NCI-H1436 treated with DMSO at 0.1 percent for 48 hours (cell line): ENCODE measurements at places on chromosomes 2 and 18.

DNA sequence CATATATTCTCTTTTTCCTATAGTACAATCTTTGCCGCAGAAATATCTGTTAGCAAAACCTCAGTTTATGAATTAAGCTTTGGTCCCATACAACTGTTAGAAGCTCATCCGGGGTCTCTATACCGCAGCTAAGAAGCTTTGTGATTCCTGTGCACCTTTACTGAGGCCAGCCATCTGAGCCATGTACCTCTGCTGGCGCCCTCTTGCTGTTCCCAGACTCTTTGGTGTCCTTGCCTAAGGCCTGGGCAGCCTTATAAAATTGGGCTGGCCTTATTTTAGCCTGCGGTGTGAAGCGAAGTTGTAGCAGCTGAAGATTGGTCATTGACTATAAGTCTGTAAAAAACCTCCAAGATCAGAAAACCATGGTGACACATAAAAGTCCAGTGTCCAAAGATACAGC lies 1135.1 kb upstream of the CHAC2 start:
- no peak for DNase-seq

- peak; percentile 17 for DNase-seq
Observed at GRCh38 chr2:38875576-38876367, at the start of the genes DHX57 and MORN2. TSS of gene DHX57 (minus strand) at chr2:38875934. CDS start at chr2:38868405, 7,529 bp downstream. TSS of gene MORN2 (plus strand) at chr2:38875976.

DNA sequence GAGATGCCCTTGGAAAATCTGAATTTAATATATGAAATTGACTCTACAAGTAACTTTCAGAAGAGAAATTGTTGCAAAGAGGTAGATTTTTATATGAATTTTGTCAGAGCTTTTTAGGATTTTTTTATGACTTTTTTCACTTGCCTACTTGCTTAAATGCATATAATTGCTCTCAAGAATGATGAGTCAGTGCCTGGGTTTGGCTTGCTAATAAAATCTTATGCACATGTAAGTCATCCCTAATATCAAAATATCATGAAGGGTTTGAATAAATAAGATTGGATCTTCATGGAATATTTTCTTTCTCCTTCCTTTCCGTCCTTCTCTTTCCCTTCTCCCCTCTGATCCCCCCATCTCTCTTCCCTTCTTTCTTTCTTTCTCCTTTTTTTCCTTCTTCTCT lies 354.1 kb downstream of the TXNL1 start:
- no peak for DNase-seq

- DNase-seq, result no peak
Observed at GRCh38 chr2:64828261-64828660, 160.9 kb upstream of the SLC1A4 start.

GRCh38 chr2:173239644-173240043 lies 115.0 kb upstream of the CDCA7 start:
- no peak for DNase-seq

GRCh38 chr18:64202210-64202836 lies 53.4 kb upstream of the LINC00305 start:
- no peak for DNase-seq

GRCh38 chr2:196291873-196292800 lies 120.8 kb upstream of the STK17B start:
- no peak for DNase-seq

DNA sequence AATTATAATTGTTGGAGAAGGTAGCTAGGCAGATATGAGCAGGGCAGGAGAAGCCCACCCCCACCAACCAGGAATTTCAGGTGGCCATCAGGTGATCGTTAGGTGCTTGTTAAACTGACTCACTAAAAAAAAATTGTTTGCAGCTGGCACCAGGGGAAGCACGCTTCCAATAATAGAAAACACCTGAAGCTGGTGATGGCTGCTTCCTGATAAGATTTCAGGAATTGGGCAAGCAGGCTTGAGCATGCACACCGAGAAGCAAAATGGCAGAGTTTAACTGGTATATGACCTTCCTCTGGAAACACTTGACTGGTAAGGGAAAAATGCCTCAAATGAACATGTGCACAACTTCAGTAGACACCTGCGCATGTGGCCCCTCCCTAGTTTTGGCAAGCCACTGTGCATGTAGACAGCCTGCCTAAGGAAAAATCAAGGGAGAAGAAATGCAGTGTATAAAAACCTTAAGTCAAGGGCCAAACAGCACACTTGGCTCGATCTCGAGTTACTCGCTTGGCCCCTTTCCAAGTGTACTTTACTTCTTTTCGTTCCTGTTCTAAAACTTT lies 292.8 kb downstream of the CCDC85A start:
- no peak for DNase-seq

GRCh38 chr18:73636355-73636754 lies 511.3 kb downstream of the FBXO15 start:
- DNase-seq, result no peak

GRCh38 chr2:67243919-67244318 lies 153.2 kb upstream of the ETAA1 start:
- DNase-seq, result no peak

DNA sequence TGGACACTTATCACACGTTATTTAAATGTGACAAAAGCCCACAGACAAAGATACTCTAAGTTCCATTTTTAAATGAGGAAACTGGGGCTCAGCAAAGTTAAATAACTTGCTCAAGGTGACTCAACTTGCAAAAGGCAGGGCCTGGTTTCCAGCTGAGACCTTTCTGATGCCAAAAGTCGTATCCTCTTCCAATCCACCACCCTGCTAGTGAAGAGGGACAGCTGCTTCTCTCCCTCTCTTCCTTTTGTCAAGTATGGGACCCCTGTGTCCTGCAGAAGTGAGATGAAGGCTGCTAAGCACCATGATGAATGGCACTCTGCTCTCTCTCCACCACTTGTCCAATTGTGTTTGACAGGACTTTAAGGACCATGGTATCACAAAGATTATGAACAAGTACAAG lies 140.9 kb downstream of the DYM start:
- no peak for DNase-seq

DNA sequence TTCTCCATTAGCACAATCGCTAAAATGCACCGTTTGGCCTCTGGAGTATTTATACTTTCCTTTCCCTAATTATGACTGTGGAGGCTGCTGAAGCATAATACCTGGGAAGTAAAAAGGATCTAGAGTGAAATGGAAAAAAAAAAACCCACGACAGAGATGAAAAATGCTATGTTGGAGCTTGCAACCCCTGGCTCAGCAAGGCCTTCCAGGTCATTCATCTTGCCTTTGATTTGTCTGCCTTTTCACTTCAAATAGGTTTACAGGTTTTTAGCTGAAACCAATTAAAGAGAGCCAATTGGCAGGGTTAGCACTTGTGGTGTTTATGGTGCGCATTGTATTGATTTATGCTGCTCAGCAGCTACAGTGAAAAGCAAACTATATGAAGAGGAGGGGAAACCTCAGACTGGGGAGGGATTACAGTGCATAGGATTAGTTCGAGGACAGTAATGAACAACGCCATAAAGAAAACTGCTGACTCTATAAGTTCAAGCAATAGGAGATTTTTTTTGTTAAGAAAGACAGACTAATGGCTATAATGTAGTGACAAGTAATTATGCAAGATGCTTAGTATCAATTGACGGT lies 347.9 kb downstream of the MEIS1 start:
- peak; percentile 52 for DNase-seq

- DNase-seq, result no peak
Observed at GRCh38 chr2:200467806-200468681, 41.8 kb downstream of the KCTD18 start.

DNA sequence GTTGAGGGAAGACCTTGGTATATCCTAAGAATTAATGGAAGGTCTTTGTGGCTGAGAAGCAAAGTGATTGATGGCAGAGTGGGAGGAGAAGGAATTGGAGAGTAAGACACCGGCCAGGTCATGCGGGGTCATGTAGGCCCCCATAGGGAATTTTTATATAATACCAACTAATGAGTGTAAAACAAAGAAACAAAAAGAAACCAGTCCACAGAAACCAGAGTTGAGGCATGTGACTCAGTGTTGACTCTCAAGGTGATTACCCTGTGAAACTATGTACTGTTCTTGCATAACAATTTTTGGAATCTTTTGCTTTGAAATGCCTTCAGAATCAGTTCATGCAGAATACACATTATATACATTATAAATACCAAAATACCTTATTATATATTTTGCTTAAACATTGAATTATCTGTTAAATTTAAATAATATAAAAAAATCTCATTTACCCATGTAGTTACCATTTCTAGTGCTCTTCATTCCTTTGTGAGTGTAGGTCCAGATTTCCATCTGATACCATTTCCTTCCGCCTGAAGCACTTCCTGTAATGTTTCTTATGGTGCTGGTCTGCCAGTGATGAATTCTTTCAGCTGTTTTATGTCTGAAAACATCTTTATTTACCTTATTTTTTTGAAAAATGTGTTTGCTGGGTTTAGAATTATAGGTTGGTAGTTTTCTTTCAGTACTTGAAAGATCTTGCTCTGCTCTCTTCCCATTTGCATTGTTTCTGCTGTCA lies 8.6 kb downstream of the CLIP4 start:
- no peak for DNase-seq

- DNase-seq, result no peak
Observed at GRCh38 chr2:163698857-163699256, 37.0 kb downstream of the FIGN start.

DNA sequence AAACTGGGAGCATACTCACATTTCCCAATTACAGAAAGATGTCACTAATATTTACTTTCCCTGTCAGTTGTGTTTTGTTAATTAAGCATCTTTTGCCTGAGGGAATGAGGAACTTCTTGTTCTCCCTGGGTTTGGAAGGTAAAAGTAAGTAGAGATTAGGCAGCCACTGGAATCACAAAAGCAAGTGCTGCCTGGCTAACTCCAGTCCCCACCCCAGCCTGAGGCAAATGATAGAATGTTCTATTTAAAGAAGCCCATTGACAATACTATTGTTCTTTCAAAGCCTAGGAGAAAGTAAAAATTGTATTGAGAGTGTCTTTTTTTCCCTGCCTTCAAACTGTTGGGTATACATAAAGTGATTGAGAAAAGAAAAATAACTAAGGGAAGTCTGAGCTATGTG lies 93.8 kb downstream of the MBD2 start:
- no peak for DNase-seq

DNA sequence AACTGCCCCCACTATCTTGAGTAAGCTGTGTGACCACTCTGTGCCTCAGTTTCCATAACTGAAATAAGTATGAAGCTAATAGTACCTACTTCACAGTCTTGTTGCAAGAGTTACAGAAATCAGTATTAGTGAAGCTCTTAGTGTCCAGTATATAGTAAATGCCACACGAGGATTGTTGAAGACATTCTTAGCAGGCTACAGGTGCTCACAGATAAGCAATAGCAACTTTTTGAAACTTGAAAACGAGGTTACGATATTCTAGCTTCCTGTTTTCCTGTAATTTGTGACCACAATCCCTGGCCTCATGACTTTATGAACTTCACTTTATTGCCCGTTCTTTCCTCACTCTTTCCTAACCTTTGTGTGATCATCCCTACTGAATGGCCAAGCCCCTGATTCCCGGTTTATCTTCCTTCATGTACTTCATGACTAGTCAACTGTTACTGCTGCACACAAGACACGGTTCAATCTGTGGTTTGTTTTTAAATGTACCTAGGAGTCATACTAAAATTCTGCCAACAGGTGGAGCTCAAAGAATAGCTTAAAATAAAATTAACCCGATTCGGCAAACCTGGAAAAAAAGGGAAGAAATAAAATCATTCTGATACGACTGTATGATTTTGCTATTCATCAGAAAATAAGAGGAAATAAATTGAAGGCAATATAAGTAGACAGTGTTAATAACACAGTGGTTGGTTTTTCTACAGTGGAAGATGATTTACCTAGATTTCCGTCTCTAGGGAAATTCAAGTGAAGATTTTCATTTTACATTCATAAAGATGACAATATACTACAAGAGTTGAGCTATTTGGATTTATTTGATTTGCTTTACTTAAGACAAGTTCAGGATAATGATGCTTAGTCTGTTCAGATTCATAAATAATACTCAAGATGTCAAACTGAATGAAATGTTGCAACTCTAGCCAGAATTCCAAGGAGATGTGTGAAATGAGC lies 38.1 kb upstream of the STAT1 start:
- DNase-seq, result no peak

- DNase-seq, result no peak
Observed at GRCh38 chr18:45243340-45244110, 371.8 kb upstream of the SLC14A2 start.

- no peak for DNase-seq
Observed at GRCh38 chr2:223414646-223415045, 187.5 kb downstream of the SCG2 start.

DNA sequence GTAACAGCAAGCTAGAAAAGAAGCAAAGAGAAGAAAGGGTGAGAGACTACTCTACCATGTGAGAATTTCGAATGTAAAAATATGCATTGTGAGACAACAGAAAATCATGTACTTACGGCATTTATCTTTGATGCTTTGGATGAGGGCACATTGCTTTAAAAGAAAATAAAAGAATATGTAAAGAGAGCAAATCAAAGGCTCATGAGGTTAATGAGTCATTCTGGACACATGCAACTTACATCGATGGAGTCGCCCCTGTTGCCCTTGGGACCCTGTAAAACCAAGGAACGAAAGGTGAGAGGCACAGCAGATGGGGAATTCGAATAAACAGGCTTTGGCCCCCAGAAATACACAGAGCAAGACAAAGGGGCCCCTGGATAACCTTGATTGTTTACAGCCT lies 69.0 kb downstream of the COL6A3 start:
- DNase-seq, result no peak

DNA sequence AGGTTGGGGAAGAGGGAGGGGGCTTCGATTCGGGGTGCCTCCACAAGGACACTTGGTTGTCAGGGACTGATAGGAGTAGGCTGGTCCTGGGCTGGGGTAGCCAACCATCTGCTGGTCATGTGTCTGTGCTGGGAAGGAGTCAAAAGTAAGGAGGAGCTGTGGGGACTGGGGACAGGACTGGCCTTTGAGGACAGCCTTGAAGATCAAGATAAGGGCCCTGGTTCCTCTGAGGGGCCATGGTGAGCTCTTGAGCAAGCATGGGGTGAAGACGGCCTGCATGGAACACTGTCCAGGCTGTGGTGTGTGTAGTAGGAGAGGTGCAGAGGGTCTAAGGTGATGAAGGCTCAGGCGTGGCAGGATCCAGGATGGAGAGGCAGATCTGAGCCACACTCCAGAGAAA lies 1.7 kb downstream of the CYP27A1 start:
- no peak for DNase-seq

DNA sequence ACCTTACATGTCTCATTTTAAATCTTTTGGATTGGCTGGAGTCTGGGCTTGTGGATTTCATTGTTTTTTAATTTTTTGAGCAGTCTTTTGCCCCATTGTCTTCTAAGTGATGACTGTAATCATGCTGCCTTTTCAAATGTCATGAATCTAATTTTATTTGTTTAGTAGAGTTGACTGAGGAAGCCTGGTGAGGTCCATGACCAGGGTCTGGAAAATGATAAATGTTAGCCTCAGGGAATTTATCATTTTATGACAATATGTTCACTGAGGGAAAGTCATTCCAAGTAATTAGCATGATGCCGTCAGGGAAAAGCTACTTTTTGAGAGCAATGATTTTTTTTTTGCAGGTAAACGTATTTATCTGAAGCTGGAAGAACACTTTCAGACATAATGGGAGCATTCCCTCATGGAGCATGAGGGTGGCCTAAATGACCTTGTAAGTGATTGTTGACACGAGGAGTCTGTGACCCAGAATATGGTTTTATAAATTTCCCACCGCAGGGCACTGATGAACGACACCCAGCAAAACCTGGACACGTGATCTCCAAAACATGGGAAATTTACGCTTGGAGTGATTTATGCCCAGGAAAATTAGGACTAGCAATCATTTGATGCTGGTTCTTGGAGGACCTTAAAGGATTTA lies 155.3 kb upstream of the NABP1 start:
- DNase-seq, result no peak
